ENCODE measurements at places on chromosomes 12 and 14.

- no peak for DNase-seq
Observed at GRCh38 chr12:104985206-104985605, 910 bp upstream of the NOPCHAP1 start.

DNA sequence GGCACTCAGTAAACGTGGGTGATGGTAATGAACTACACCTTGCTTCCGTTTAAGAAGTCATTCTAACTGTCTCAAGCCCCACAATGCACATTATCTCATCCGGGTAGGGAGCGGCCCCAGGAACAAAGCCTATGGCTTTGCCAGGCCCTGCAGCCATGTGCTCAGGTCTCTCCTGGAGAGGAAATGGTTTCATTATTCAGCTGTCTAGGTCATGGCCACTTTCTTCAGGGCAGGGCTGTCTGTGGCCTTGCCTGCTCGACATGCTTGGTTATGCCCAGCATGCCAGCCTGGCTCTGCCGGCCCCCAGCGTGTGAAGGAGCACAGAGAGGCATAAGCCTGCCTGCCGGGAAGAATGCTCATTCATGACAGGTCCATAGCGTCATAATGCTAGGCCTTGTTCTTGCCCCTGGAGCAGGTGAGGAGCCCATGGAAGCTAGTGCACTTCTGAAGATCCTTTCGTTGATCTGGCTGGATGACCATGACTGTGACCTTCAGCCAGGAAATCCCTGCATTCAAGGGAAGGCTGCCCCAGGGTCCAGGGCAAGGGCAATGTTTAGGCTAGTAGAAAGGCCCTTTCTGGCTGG lies 26.3 kb upstream of the FOS start:
- DNase-seq = no peak

- no peak for DNase-seq
Observed at GRCh38 chr12:50394469-50395029, 1.9 kb downstream of the FAM186A start.

DNA sequence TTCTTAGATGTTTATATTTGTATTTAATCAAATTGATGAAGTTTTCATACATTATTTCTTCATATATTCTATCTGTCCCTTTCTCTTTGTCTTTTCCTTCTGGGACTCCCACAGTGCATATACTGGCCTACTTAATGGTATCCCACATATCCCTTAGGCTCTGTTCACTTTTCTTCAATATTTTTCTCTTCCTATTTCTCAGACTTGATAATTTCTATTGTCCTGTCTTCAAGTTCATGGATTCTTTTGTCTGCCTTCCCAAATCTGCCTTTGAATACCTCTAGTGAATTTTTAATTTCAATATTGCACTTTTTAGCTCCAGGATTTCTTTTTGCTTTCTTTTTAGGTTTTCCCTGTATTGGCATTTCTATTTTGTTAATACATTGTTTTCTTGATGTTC lies 33.4 kb downstream of the IFT81 start:
- DNase-seq = no peak

- DNase-seq = no peak
Observed at GRCh38 chr14:51527073-51527472, 124.6 kb upstream of the FRMD6 start.

- no peak for DNase-seq
Observed at GRCh38 chr12:45303945-45304344, 88.0 kb downstream of the ANO6 start.

DNA sequence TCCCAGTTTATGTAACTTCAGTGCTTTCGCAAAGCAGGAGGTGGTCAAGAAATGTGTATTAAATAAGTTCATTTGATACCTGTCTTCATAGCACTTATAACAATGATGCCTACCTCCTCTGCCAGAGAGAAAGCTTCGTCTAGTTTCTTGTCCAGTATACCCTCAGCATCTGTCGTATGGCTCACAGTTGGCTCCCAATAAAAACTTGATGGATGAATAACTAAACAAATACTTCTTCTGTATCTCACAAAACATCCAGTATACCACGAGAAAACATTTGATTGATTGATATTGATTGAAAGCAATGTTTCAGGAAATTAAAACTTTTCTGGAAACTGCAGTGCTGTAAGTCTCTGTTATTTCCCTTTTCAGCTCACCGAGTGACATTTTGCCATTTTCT lies 26.9 kb upstream of the PTGDR start:
- no peak for DNase-seq

- DNase-seq = no peak
Observed at GRCh38 chr12:14191612-14192011, 173.9 kb upstream of the ATF7IP start.

GRCh38 chr14:61479746-61480502 lies 158.5 kb downstream of the PRKCH start:
- DNase-seq = no peak

DNA sequence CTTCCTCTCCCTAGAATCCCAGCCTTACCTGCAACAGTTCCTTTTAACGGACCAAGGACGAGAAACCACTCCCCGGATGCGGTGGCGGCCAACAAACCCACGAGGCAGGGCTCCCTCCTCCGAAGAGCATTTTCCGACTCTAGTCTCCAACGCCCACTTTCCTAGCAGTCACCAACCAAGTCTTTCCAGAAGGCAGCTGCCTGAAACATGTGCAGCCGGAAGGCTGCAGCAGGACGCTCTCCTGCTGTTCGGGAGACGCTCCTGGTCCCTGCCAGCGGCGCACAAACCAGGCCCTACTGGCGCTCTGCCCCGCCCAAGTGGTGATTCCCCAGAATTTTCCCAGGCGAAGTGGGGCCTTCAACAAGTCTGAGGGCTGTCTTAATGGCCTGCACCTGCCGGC lies 21.1 kb upstream of the ADAM20 start:
- no peak for DNase-seq

Measured in NCI-H1436 treated with DMSO at 0.1 percent for 48 hours (cell line).